Fibroblast of upper back skin (primary cell): ENCODE measurements at places on chromosomes 2 and 18.

DNA sequence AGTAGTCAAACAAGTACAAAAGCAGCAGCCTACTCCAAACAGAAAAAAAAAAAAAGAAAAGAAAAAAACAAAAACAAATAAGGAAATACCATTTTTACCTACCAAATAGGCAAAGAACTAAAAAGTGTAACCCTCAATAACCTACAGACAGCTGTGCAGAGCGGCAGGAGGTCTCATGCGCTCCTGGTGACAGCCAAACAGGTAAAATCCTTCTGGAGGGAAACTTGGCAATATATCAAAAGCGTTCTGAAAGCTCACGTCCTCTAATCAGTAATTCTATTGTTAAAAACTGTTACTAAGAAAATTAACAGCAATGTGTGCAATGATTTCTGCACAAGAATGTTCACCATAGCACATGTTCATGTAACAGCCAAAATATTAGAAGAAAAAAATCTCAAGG is 105.6 kb downstream of the AFF3 start:
- DNase-seq = no peak

GRCh38 chr2:120635146-120635545 is 100.5 kb upstream of the GLI2 start:
- no peak for DNase-seq

DNA sequence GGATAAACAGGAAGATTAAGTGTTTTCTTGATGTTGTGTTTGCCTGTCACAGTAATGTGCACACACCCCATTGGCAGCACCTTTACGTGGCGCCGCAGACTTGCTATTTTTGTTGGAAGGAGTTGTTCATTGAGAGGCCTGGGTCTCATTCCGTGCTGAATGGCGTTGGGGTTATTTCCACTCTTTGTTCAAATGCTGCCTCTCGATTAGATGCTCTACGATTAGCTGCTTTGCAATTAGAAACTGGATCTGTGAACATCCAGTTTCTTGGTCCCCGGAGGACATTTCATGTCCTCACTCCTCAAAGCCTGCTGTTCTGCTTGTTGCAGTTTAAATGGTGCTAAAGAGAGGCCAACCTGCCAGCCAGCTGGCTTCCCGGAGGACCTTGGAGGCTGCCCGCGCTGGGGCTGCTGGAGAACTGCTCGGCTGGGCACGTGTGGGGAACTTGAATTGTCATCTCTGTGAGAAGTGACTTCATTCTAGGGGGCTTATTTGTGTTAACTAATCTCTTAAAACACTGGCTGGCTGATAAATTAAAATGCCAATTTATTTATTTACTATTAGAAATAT is 117.4 kb upstream of the NABP1 start:
- no peak for DNase-seq

DNA sequence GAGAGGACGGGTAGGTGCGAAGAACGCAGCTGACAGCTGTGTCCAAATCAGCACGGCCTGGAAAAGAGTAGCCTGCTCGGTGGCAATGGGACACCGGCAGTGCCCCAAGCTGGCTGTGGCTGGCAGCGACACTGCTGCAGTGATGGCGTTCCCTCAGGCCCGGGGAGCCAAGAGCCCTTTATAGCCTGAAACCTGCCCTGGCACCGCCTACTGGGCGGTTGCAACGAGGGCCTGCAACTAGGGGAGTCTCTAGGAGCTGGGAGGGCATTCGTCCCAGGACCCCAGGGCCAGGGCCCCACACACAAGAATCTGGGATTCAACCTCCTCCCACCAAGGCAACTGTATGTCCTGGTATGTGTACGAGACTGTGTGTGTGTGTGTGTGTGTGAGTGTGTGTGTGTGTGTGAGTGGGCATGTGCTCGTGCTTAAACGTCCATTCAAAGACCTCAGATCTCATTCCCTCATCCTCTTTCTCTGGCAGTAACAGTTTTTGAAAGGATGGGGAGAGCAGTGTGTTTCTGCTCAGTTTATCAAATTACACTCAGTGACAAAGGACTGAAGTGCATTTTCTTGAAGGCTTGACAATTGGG is 6.8 kb upstream of the CYP26B1 start:
- DNase-seq = no peak

GRCh38 chr2:102668171-102668570 is 48.8 kb downstream of the SLC9A2 start:
- DNase-seq = no peak
